ENCODE measurements at places on chromosomes 1 and 21.
A peak's percentile ranks its signal among the peaks of the same experiment; 100 is the strongest.

- no peak for DNase-seq
These were observed 178.4 kb upstream of the UBE2U start for GRCh38 chr1:64025051-64025450.

DNA sequence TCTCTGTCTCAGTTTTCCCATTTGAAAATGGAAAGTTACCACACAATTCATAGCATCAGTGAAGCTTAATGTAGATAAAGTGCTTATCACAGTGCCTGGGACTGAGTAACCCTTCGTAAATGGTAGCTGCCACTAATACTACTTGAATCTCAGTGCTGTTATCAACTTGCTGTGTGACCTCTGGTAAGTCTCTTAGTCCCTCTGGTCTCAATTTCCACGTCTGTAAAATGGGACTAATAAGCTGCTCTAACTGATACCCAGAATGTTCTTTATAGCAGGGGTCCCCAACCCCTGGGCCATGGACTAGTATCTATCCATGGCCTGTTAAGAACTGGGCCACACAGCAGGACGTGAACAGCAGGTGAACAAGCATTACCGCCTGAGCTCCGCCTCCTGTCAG is 7.7 kb downstream of the SERINC2 start:
- no peak for DNase-seq

DNA sequence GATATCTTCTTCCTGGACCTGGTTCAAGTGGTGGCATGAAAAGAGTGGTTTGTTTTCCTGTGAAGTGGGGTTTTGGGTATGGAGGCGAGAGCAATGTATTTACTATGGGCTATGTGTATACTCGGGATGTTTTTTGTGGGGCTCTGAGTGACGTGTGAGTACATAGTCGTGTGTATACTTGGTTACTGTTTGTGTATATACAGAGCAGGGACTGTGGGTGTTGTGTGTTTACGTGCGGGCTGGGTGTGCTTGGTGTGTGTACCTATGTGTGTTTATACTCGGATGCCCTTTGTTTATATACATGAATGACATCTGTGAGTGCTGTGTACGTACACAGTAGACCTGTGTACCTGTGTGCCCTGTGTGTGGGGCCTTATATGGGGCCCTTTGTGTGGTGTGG is 50.0 kb downstream of the YARS1 start:
- no peak for DNase-seq

- DNase-seq: no peak
These were observed 187.2 kb downstream of the NTNG1 start for GRCh38 chr1:107328087-107328486.

- DNase-seq: no peak
These were observed 89.5 kb downstream of the XCL2 start for GRCh38 chr1:168454211-168454815.

DNA sequence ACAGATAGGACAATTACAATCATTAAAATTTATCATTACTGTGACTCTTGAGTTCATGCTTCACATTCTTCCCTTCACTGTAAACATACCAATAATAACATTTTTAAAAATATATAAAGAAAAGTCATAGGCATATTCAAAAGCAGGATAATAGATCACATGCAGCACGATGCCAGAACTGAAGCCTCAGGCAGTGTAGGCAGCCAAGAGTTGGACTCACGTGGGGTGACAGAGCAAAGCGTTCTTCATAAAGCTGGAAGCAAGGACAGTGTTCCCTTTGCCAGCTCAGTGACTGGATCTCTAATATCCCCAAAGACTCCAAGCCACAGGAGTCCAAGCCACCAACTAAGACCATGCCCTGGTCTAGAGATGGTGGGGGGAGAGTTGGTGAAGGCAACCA is 77.7 kb downstream of the ODF2L start:
- DNase-seq: no peak

DNA sequence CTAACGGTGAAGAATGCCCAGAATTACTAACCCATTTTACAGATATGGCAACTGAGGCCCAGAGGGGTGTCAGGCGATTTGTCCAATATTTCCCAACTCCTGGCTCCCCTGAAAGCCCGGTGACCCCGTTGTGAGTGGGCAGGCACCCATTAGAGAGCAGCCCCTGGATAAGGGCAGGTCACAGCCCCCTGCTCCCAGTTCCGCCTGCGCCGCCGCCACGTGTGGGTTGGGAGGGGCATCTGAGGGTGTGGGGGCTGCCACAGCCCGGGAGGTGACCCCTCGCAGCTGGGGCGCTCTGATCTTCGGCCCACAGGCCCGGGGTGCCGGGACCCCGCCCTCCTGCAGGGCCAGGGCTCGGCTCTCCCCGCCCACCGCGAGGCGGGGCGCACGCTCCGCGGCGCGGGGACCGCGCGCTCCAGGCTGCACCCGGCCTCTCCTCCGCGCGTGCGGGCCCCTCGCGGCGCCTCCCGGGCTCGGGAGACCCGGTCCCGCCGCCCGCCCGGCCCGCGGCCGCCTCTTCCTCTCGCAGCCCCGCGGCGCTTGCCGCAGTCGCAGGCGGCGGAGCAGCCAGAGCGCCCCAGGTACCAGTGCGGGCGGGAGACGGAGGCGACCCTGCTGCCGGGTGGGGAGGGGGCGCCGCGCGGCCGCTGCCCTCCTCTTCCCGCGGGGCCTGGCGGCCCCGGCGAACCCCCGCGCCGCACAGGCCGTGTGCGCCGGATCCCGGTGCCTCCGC is at the start of gene HTR6:
Gene HTR6, plus strand, starts transcription at position 423 of the 733 bp plus-strand sequence. CDS start 879 bp downstream, outside the sequence.
- peak; percentile 43 for DNase-seq

DNA sequence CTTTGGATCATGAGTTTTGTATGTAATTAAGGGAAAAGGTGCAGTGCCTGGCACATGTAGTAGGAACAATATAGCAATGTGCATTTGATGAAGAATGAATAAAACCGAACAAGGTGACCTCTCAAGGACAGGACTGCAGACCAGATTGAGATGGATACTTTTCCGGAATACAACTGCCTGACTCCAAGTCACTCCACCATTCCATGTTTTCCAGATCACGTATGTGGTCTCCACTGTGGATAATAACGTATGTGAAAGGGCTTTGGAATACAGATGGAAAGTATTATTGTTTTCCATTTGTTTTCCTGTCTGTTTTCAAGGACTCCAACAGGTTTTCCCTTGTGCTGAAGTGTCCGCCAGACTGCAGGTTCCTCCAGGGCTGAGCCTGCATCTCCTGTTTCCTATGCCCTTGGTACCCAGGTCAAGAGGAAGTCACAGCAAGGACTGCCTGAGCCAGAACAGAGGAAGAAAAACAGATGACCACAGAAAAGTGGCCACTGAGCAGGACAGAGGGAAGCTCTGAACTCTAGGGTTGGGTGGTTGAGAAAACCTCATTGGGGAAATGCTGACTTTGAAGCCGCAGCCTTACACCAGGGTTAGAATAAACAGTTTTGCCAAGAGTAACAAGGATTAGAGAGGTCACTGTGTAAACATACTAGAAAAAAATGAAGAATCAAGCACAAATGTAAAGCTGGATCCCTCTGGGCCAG is 4.0 kb downstream of the CFAP45 start:
- peak; percentile 77 for DNase-seq

GRCh38 chr21:28240586-28240985 is 752.1 kb downstream of the LTN1 start:
- DNase-seq: no peak

DNA sequence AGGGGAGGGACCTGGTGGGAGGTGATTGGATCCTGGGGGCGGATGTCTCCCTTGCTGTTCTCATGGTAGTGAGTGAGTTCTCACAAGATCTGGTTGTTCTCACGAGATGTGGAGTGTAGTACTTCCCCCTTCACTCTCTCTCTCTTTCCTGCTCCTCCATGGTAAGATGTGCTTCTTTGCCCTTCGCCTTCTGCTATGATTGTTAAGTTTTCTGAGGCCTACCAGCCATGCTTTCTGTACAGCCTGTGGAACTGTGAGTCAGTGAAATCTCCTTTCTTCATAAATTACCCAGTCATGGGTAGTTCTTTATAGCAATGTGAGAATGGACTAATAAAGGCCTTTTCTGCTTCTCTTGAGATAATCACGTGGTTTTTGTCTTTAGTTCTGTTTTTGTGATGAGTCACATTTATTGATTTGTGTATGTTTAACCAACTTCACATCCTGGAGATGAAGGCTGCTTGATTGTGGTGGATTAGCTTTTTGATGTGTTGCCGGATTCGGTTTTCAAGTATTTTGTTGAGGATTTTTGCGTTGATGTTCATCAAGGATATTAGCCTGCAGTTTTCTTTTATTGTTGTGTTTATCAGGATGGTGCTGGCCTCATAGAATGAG is 45.5 kb downstream of the RABGAP1L start:
- peak; percentile 4 for DNase-seq

DNA sequence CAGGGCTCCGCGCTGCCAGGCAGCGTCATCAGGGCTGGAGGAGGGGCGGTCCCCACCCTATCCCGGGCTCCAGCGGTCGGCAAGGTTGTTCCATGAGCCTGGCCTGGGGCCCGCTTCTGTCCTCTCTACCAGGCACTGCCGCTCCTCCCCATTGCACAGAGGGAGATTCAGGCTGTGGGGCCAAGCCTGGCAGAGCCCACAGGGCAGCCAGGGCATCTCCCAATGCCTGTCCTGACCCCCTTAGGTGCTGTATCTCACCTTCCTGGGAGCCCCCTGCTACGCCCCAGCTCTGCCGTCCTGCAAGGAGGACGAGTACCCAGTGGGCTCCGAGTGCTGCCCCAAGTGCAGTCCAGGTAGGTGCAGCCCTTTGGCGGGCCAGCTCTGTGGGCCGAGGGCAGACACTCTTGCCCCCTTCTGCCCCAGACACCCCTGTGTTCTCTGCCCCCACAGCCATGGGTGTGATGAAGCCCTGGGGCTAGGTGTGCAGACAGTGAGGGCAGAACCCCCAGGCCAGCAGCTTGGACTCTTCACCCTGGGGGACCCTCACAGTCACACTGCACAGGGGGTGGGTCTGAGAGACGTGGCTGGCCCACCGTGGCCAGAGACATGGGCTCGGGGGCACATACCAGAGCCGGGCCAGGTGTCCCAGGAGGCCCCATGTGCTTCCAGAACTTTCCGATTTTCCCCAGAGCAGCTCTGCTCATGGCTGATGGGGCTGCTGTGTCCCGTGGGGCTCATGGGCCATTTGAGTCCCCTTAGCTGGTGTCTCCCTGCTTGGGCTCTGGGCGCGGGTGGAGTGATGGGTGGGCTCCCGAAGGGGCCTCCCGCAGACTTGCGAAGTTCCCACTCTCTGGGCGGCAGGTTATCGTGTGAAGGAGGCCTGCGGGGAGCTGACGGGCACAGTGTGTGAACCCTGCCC is 1.6 kb downstream of the TNFRSF14 start:
- DNase-seq: no peak

DNA sequence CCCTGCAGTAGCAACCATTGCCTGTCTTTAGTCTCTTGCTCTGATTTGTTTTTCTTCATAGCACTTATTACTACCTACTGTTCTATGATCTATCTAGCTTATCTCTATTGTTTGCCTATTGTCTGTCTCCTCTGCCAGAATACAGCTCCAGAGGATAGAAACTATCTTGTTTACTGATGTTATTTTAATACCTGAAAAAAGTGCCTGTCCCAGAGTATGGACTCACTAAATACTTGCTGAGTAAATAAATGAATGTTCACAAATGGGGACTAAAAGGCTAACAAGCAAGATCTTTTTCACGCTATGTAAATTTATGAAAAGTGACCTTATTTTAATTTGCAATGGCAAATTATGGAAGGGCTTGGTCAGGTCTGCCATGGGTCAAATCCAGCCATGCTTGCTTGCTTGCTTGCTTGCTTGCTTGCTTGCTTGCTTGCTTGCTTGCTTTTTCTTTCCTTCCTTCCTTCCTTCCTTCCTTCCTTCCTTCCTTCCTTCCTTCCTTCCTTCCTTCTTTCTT is 145.3 kb downstream of the TGFB2 start:
- DNase-seq: no peak
